ENCODE measurements at places on chromosomes 5 and 9.

DNA sequence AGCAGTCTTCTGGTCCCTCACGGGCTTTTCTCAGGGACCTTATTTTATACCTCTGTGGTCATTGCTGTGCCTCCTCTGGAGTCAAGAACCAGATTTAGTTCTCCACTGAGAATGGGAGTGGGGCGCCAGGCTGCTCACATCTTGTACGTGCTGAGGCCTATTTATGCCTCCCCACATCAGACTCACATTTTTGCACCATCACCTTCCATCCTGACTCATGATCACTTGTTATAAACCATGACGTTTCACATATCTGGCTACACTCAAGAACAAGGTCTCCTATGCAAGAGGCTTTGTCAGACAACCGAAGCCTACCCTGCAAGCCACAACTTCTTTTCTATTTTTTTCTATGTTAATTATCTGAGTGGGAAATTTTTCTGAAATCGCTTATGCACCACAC lies 10.7 kb downstream of the PRUNE2 start:
- no peak for DNase-seq

GRCh38 chr5:96717874-96718273 lies 55.7 kb downstream of the CAST start:
- DNase-seq: no peak

DNA sequence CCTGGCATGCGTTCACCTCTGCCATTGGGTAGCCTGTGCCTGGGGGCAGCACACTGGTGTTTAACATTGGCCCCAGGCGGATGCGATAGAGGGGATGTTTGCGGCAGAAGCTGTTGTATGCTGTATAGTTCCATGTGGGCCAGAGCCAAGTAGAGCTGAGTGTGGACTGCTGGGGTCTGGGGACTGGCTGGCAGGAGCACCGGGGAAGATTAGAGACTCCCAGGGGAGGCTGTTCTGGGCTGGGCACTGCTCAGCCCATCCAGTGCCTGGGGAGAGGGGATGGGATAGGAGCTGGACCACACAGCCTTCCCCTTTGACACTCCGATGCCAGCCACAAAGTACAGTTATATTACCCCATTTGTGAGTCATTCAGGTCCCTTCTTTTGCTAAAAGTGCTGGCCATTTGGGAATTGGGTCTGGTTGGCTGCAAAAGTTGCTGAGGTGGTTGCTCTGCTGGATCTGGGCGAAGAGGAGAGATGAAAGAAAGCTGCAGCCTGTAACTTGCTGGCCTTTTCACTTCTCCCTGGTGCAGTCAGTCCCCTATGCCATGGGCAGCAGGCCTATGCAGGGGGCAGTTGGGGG lies 73.8 kb downstream of the RGS3 start:
- DNase-seq: no peak

DNA sequence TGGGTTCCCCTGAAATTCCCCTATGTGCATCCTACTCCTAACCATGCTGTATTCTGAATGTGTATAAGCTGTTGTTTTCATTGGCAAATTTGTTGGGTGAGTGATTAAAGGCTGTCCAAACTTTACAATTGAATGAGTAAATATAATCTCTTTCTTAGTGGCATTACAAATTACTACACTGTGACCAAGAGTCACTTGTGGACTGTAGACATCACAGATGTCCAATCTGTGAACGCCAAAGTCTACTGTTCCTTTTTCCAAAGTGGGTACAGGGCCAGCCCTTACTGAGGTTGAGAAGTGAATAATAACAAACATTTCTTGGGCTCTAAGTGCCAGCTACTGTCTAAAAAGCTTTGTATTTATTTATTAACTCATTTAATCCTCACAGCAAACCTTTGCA lies 29.7 kb downstream of the MTMR12 start:
- no peak for DNase-seq

- peak; percentile 29 for DNase-seq
Observed at GRCh38 chr5:133934822-133935666, 33.4 kb downstream of the C5orf15 start.

DNA sequence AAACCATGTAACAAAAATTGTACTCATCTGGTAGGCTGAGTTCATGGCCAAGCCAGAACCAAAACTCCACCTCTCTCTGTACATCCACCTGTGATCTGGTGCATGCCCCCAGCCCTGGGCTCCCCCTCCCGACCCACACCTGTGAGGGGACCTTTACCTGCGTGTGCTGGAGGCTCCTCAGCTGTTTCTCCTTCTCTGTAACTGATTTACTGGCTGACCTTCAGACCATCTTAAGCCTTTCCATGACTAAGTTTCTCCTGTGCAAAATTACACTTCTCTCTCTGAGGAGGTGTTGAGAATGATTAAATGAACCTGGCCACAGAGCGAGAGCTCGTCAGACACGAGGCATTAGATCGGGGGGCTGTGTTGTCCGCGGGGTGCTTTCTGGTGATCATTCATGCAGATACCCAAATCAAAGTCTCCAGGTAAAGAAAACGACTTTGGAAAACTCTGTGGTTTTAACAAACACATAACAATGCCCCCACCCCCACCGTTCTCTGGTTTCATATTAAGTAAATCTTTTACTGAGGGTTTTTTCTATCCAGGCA lies 136.4 kb downstream of the SEMA5A start:
- DNase-seq: no peak

GRCh38 chr9:136292026-136292538 lies 11.8 kb downstream of the CCDC187 start:
- no peak for DNase-seq

GRCh38 chr9:87528969-87529368 lies 31.3 kb downstream of the DAPK1 start:
- no peak for DNase-seq

- DNase-seq: peak; percentile 87
Observed at GRCh38 chr9:96719921-96720320, 58.0 kb downstream of the ZNF510 start.

DNA sequence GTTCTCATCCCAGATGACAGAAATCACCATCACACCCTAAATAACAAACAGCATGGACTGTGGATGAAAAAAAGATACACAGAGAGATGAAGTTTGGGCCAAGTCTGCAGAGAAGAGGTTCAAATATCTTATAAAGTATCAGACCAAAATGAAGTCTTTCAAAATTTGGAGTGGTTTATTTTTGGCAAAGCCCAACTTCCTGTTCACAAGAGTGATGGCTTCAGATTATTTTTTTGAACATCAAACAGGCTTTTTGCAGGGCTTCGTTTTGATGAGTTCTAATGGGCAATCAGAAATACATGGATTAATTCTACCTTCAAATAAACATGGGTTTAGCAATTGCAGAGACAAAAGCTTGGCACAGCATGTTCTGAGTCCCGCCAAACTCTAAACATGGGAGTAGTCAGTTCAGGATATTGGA lies 378.2 kb upstream of the RPS23 start:
- no peak for DNase-seq

- DNase-seq: no peak
Observed at GRCh38 chr5:133814152-133814551, 154.3 kb downstream of the C5orf15 start.

DNA sequence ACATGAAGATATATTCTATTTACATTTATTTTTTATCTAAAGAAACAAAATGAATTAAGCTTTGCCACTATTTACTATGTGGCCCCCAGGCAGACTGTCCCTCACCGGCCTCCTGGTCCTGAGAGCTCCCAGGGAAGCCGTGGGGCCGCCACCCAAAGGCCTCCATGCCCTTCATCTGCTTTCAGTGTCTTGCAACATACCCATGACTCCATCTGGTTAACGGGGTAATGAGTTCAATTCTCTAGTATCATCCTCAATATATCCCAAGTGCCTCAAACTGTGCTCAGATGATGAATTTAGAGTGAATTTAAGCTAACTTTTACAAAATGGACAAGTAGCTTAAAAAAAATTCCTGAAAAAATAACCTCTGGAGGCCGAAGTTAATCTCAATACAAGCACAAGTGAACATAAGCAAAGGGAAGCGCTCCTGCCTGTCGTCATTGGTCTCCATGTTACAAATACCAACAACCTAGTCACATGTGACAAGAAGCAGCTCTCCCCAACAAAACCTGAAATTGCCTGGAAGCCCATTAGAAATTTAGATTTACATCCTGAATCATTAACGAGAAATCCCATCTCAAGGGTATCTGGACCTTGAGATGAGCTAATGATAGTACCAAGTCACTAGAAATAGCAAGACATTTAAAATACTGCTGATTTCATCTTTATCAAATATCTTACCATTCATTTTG lies 26.1 kb downstream of the DAP start:
- no peak for DNase-seq

DNA sequence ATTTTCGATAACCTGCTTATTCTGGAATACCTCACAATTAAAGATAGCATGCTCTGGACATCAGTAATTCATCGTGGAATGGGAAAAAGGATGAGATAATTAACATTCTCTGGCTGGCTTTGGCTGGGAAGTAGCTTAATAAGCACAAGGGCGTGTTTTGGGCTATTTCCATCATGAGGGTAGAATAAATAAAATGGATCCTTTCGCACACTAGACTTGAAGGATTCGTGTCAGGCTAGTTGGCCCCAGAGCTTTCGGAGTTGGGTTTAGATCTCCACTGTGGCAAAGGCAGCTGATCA lies 151.2 kb upstream of the ADRA1B start:
- DNase-seq: no peak

DNA sequence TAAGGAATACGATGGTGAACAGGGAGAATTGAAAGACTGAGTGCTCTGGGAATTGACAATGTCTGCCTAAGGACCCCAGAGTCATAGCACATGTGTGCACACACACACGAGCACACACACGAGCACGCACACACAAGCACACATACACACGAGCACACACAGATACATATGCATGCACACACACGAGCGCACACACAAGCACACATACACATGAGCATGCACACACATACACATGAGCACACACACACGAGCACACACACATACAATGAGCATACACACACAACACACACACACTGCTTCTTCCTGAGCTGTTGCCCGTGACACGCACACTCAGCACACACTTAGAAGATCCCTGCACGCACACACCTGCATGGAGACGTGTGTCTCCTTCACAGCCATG lies 10.9 kb upstream of the UNC5A start:
- no peak for DNase-seq

DNA sequence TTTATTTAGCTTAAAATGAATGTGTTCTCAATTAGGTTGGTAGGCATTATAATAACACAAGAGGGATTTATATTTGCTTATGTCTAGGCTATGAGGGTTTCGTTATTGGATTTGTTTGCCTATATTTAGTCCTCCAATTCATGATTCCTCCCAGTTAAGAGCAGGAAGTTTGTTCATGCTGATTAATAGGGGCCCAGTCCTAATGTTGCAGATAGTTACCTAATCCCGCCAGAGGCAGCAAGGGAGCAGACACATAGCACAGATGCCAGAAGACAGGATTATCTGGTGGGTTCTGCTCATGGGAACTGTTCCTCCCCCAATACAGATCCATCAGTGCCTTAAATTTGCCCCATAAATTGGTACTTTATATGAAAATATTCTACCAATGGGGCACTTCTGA lies 100.8 kb upstream of the TLE4 start:
- no peak for DNase-seq

- DNase-seq: no peak
Observed at GRCh38 chr5:132460846-132461568, 29.6 kb downstream of the IRF1 start.

DNA sequence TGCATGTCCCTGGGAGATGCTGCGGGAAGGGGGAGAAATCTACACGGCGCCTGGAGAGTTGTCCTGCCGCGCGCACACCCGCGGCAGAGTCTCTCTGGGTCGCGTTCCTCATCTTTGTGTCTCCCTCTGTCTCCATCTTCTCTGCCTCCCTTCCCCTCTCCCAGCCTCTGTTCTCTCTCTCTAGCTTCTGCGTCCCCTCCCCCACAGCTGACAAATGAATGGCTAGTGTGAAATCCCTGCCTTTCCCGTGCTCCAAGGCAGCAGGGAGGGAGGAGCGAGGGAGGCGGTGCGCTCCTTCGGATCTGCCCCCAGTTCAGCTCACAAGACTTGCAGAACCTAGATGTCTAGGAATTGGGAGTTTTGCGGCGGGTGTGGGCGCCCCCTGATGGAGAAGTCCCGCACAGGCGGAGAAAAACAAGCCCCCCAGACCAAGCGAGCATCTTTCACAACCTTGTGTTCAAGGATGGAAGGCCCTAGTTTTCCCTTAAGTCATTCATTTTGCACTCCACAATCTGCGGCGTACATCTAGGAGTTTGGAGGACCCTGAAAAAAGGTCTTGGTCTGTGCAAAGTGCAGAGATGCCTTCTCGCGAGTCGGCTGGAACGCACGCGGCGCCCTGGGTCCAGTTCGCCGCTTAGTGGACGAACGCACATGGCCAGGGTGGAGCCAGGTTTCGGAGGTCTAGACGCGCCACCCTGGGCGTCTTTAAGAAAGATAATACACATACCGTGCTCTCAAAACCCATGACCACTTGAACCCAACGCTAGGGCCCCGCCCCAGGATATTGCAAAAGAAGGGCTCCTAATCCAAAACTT lies 2.0 kb downstream of the VCAN start:
- peak; percentile 82 for DNase-seq

- DNase-seq: no peak
Observed at GRCh38 chr9:92618633-92619225, 51.2 kb downstream of the IPPK start.

- DNase-seq: peak; percentile 45
Observed at GRCh38 chr5:3277590-3278196, 317.9 kb upstream of the IRX1 start.

DNA sequence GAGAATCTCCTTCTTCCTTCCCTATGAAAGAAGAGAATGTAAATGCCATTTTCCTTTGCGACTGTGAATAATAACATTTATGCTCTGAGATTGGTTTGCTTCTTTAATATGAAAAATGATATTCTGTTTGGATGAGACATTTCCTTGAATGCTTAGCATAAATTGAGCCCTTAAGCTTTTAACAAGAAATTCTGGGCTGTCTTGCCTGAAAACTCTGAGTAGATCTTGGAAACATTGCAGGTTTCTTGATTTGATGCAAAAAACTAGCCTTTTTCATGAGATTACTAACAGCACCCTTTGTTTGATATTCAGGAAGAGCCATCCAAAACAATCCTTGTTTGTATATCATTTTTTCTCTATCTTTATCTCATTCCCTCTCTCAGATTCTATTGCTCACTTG lies 272.5 kb downstream of the TMEM38B start:
- no peak for DNase-seq

DNA sequence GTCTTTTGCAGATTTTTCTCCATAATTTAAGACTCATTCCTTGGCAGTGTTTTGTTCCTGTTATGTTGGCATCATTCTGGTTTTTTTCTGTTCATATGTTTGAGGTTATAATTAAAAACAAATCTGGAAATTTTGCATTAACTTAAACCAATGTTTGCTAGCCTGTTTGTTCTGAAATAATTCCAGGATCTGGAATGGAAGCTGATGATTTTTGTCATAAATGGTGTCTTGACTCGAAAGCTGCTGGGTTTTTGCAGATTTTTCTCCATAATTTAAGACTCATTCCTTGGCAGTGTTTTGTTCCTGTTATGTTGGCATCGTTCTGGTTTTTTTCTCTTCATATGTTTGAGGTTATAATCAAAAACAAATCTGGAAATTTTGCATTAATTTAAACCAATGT lies 318.7 kb upstream of the IRX4 start:
- DNase-seq: no peak

DNA sequence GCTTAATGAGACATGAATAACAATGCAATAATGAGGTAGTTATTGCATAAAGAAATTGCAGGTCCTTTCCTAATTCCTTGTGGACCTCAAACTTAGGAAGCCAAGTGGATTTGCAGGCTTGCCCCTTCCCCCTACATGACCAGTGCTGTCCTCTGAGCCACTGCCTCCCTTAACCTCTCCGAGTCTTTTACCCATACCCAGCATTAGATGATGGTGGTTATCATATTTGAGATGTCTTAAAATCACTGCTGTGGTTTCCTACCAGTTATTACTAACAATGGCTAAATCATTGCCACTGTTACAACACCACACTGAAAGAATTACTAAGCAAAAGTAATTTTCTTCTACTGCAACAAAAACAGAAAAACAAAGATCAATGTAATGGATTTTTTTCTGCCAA lies 170.8 kb downstream of the EDIL3 start:
- no peak for DNase-seq

All from NCI-H1417 (cell line).